ACHN (cell line): ENCODE measurements at places on chromosomes 12 and 14.

GRCh38 chr12:39431797-39432196 lies 11.1 kb downstream of the KIF21A start:
- no peak for DNase-seq

- DNase-seq: no peak
These were observed 735.5 kb downstream of the MED13L start for GRCh38 chr12:115541891-115542421.

DNA sequence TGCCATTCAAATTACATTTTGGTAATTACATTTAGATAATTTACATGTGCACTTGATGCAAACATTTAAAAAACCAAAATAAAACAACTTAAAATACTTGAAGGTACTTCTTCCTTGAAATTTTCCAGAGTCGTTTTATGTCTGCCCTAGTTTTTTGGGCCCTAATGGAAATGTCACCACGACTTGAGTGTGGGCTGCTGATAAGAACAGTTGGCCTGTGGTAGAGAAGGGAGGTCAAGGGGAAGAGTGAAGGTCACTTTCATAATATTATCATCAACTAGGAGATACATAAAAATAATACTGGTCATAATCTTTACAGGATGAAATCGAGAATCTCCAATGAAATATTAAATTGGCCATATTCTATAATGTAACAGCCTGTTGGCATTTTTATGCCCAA lies 23.1 kb downstream of the ZDHHC17 start:
- no peak for DNase-seq

DNA sequence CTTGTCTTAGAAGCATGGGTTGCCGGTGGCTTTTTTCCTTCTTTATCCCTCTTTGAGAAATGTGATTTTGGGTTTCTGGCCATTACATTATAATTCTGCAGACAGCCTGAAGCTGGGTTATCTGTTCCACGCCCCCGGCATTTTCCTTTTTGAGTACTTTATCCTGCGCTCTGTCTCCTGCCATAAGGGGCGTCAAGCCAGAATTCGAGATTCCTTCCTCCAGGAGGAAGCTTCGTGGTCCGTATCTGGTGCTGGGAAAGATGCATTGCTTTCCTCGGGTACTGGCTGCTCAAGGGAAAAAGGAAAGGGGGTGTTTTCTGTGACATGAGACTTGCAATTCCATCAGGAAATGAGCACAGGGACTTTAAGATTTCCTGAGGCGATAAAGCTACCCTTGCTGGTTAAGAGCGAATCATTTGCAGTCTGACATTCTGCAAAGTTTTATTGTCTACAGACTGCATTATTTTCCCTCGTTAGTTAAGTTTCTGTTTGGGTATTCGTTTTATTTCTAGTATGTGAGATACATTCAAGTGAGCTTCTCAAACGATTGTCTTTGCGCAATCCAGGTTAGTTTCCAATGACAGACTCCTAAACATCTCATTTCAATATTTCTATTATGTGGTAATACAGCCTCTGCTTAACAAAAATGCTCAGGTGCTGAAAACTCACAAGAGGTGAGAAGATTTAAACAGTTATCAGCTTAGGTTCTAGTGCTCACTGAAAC lies 694 bp downstream of the AKAP5 start:
- peak; percentile 54 for DNase-seq

DNA sequence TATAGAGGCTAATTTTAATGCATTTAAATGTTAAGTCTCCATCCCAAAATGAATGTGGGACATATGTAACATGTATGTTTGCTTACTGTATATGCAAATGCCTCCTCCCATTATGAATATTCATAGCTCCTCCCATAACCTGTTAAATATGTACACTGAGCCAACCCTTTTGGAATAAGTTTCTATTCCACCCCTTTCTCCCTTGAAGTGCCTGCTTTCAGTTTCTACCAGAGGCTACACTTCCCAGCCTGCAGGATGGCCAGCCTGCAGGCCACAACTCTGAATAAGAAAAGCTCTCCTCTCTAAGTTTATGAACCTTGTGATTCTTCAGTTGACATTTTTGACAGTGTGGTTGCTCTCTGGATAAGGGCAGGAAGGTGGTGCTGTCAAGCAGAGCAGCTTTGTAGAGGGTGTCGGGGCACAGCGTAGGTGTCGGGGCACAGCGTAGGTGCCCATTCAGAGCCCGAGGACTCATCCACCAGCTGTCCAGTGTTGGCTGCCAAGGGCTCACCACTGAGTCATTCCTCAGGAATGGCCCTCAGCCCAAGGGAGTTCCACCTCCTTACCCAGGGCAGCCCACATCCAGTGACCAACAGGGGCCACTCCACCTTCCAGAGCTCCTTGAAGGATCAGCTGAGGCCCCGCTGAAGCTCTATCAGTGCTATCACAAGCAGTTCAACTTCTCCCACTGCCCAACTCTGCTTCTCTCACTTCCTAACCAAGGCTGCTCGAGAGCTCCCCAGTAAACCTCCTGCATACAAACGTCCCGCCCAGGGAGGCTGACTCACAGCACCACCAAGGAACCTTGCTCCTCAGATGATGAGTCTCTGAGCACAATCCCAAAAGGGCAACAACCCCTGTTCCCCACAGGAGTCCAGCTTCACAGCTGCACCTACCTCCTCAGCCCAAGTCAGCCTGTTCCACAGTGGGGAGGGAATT lies 31.4 kb downstream of the VWF start:
- peak; percentile 99 for DNase-seq

- no peak for DNase-seq
These were observed 215.9 kb downstream of the EXOC5 start for GRCh38 chr14:57052705-57053302.

DNA sequence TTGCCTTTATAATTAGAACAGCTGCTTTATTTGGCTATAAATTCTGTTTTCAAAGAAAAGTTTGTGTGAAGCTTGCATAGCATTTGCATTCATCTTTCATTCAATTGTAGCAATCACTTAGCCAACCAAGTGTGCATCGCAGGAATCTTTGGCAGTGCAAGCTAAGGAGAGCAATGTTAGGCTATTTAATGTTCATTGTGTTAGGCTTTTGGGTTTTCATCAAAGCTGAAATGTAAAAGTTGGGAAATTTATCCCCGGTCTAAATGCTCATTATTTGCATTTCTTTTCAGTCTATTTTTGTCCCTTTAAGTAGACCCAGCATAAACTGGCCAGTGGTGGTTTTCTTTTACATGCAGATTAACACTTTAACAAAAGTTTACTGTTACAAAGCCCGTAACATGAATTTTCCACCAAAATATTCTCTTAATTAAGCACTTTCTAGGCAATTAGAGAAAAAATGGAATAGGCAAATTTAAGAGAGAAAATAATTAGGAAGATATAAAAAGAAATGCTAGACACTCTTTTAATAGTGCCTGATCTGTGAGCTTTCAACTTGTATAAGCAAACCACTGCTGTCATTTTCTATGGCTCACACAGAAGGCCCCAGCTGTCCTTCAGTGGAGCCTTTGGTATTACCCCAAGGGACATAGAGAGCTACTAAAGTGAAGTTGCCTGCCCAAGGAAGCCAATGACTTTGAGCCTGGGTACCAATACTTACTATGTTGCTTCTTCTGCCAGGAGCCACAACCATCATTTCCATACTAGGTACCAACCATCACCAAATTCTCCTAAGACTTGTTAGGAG lies 898.9 kb upstream of the SEL1L start:
- DNase-seq: no peak

GRCh38 chr14:29800961-29801360 lies 126.7 kb downstream of the PRKD1 start:
- no peak for DNase-seq

- DNase-seq: no peak
These were observed 240.2 kb downstream of the PAX9 start for GRCh38 chr14:36901861-36902260.

DNA sequence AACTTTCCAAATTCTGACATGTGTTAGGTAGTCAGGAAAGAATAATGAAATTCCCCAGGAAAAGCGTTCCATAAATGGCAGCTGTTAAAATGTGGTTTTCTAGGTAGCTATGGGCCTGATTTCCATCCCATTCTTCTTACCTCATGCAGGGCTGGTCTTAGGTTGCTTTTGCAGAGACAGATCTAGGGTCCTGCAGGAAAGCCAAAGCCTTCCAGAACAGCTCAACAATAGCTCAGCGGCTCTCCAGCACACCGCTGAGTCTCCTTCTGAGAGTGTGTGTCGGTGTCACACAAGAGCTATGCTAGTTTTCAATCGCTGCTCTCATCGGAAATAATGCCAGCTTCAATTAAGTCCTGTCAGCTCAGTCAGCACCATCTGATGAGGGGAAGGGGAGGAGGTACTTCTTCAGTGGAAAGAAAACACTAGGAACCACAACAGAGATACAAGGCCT lies 106.7 kb downstream of the TMEM30B start:
- no peak for DNase-seq

DNA sequence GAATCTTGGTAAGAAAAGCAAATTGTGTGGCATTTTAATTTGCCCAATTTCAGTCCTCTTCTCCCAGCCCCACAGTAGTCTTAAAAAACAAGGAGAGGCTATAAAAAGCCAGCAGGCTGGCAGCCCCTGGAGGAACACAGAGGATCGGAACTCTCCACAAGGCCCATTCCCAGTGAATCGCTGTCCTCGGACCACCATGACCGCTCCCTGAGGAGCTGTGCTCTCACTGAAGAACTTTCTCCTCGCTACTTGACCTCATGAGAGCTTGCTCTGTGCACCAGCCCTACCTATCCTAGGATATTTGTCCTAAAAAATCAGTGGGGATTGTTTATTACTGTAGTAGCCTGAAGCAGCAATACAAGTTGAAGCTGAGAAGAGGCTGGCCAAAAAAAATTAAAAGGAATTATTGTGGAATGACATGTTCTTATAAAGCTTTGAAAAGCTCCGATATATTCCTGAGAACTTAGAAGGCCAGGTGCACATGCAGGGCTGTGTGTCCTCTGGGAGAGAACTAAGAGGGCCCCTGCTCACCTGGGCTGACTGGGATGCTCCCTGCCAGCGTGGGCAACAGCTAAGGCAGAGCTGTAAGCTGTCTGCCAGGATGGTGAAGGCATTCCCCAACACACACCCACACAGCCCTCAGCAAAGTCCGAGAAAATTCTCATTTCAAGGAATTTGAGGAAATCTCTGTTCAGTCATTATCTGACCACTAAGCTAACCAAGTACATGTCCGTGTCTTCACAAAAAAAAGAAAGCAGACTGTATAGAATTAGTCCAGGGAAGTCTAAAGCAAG lies 148.8 kb upstream of the SFSWAP start:
- no peak for DNase-seq

GRCh38 chr14:21367582-21368144 lies 16.2 kb downstream of the SUPT16H start:
- DNase-seq: no peak

DNA sequence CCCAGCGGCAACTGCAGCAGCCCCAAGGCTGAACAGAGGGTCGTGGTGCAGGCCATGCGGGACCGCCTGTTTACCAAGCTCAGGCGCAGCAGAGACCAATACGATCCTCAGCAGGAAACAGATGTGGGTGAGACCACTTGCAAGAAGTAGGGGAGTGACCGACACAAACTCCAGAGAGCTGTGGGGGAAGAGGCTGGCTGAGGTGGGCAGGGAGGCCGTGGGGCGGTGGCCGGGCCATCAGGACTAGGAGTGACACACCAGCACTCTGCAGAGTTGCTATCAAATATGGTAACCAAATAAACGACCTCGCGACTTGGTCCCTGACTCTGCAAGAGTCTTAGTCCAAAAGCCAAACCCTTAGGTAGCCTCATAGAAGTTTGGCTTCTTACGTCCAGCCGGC lies 30.6 kb downstream of the AMN start:
- no peak for DNase-seq

GRCh38 chr14:77409131-77409533 lies 14.2 kb downstream of the NOXRED1 start:
- no peak for DNase-seq

- DNase-seq: no peak
These were observed 27.6 kb upstream of the P2RX4 start for GRCh38 chr12:121182222-121182893.

DNA sequence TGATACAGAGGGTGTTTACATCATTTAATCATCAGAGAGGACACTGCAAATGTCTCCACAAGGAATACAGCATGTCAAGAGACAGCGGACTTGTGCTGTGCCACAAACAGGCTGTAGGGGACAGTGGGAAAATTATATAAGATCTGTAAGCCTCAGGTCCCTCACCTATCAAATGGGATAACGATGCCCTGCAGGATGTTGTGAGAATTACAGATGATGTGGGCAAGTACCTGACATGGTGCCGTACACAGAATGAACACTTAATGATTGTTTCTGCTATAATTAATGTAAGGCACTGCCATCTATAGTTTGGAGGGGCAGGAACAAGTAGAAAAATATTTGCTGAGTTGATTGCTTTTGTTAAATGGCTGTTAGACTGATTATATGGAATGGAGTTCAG lies 81.9 kb upstream of the GTF2A1 start:
- DNase-seq: no peak

- DNase-seq: no peak
These were observed 104.7 kb downstream of the ST8SIA1 start for GRCh38 chr12:22229652-22230279.

- DNase-seq: no peak
These were observed 5.1 kb downstream of the CLECL1 start for GRCh38 chr12:9727813-9728212.

- no peak for DNase-seq
These were observed 51.7 kb upstream of the CORO1C start for GRCh38 chr12:108782971-108783370.

- no peak for DNase-seq
These were observed 315.5 kb downstream of the SNAPC1 start for GRCh38 chr14:62077676-62078261.

GRCh38 chr12:48910196-48910595 lies 15.1 kb downstream of the FKBP11 start:
- no peak for DNase-seq

GRCh38 chr14:100571837-100572236 lies 15.4 kb downstream of the BEGAIN start:
- no peak for DNase-seq

GRCh38 chr12:45619736-45620135 lies 109.8 kb upstream of the ARID2 start:
- no peak for DNase-seq

GRCh38 chr12:65308601-65309071 lies 30.2 kb downstream of the MSRB3 start:
- DNase-seq: no peak

- DNase-seq: no peak
These were observed 39.0 kb downstream of the MNAT1 start for GRCh38 chr14:60773558-60773957.

- DNase-seq: peak; percentile 76
These were observed 321.2 kb downstream of the RAD51B start for GRCh38 chr14:68140806-68141205.

DNA sequence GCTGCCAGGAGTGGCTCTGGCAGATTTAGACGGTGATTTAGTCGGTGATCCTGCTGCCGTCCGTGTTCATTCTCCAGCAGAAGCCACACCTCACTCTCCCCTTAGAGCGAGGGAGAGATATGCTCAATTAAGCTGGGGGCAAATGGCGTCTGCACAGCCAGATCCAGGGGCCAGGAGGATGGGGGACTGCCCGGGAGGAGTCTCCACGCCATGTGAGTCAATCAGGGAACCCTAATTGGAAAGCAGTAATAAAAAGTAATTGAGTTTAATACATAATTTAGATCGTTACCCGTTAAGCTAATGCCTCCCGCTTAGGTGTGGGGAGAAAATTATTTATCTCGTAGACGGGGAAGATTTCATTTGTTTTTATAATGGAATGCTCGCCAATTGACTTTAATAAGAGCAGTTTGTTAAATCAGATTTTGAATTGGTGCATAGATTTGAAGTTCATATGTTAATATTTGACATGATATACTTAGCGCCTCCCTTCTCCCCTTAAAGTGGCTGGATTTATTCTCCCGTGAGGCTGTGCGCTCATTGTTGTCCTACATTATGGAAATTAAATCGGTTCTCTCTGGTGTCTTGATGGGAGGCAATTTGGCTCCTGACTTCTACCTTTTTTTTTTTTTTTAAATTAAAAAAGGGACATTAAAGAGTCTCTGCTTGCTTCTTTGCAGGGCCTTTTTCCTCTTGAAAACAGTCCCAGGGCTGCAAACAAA lies 104.9 kb upstream of the C14orf180 start:
- no peak for DNase-seq
